Keratinocyte (primary cell): ENCODE measurements at places on chromosomes 5 and 9.

- DNase-seq = no peak
- H3K4me1 ChIP-seq = no peaks in the 10 kb centered on the region
- H3K27ac ChIP-seq = no peak overlapping the region
- peaks cover 6% of the 10 kb centered on the region for H3K36me3 ChIP-seq
These were observed 15.7 kb downstream of the AUH start for GRCh38 chr9:91345978-91346377.

DNA sequence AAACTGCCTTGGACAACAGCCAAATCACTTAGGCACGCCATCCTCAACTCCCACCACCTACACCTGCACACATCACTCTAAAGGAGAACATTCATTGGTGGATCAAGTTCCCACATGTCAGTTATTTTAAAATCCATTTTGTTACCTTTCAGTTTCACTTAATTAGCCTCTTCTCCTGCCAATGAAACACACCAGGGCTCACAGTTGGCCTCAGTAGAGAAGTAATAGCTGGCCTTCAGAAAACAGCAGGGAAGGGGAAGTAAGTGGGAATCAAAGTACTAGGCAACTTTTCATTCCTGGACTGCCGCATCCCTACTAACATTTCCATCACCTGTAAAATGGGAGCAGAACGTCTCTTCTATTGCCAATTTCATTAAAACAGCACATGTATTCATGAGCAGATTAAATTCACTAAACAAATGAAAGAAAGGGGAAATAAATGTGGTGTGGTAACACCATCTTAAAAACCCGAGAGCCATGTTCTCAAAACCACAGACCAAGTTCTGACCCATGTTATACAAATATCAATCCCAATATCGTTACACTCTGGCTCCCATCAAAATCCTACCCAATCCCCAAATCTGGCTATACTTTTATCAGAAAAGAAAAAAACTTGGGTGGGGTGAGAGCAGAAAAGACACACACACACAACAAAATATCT lies 1.7 kb downstream of the SIL1 start:
- H3K36me3 ChIP-seq = peaks cover 3% of the 10 kb centered on the region
- no peak overlapping the region for H3K27ac ChIP-seq
- peaks cover 10% of the 10 kb centered on the region for H3K4me1 ChIP-seq

- H3K27ac ChIP-seq = peak overlapping the region; percentile 52
- peaks cover 6% of the 10 kb centered on the region for H3K4me1 ChIP-seq
- no peak overlapping the region for H3K4me3 ChIP-seq
These were observed 23.2 kb downstream of the SLC46A2 start for GRCh38 chr9:112867275-112867991.

DNA sequence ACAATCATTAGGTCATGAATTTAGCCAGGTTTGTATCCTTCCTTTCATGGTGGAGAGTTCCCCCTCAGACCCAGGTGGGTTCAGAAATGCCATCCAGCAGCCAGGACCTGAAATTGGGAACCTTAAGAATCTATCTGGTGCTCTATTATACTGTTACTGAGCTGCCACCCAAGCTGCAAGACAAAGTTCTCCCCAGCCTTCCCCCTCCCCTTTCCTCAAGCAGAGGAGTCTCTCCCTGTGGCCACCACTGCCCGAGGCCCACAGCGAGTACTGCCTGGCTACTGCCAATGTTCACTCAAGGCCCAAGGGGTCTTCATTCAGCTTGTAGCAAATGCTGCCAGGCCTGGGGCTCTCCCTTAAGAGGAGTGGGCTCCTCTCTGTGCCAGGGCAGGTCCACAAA lies 133.8 kb downstream of the TMEM38B start:
- peaks cover 10% of the 10 kb centered on the region for H3K4me1 ChIP-seq
- H3K36me3 ChIP-seq = no peaks in the 10 kb centered on the region
- no peak for DNase-seq
- H3K27me3 ChIP-seq = no peaks in the 10 kb centered on the region

GRCh38 chr9:92746567-92747458 lies 17.8 kb downstream of the BICD2 start:
- H3K4me1 ChIP-seq = peaks cover 43% of the 10 kb centered on the region
- no peak for DNase-seq
- no peaks in the 10 kb centered on the region for H3K36me3 ChIP-seq
- no peaks in the 10 kb centered on the region for H3K27me3 ChIP-seq

GRCh38 chr9:13628526-13628925 lies 349.0 kb upstream of the MPDZ start:
- H3K4me3 ChIP-seq = no peak overlapping the region
- H3K27me3 ChIP-seq = no peaks in the 10 kb centered on the region
- no peak for DNase-seq
- H3K27ac ChIP-seq = no peak overlapping the region

GRCh38 chr9:113943112-113944009 lies 67.3 kb downstream of the ZNF618 start:
- no peaks in the 10 kb centered on the region for H3K27me3 ChIP-seq
- H3K36me3 ChIP-seq = no peaks in the 10 kb centered on the region
- no peak overlapping the region for H3K27ac ChIP-seq
- no peak for DNase-seq

DNA sequence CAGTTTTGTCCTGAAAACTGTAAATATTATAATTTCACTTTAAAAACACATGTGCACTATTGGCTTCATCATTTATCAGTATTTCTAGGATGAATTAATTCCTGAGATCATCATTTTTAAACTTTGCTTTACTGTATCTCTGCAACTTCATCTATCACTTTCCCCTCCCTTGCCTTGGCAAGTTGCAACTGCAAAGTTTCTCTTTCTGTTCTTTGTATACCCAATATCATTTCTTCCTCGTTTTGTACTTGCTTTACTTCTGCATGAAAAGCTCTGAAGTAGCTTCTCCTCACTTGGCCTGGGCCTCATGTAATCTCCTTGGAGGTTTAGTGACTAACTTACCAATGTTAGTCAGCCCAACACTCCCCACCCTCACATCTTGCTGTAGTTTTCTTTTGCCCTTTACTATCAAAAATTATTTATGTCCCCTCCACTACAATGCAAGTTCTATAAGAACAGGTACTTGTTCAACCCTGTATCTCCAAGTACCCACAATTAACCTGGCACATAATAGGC lies 12.8 kb downstream of the C5orf63 start:
- no peaks in the 10 kb centered on the region for H3K27me3 ChIP-seq
- peaks cover 8% of the 10 kb centered on the region for H3K36me3 ChIP-seq
- no peak overlapping the region for H3K27ac ChIP-seq
- DNase-seq = no peak
- H3K4me3 ChIP-seq = no peak overlapping the region

DNA sequence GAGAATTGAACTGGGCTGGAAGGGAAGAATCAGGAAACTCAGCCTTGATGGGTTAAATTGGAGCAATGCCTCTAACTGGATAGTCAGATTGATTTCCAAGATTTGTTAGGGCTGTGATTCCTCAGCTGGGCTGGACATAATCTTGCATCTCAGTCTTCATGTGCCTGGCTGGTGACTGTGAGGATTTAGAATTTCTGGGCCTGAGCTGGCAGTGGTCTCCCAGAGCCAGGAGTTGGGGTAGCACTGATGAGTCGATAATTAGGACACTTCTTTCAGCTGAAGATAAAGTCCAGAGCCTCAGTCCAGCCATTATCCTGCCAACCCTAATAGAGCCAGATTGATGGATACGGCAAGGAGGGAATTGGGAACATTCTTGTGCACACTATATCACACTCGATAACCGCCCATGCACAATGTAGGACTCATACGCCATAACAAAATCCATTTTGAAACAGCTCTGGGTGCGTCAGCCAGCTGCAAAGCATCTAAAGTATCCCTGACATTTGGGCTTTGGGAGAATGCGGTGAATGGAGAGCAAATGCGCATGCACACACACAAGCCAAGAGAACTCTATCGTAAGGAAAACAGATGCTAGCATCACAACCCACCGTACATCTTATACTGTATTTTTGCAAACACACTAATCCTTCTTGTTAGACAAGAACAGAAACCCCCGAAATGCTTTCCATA lies 405.1 kb upstream of the KLF4 start:
- no peaks in the 10 kb centered on the region for H3K36me3 ChIP-seq
- no peak for DNase-seq
- no peaks in the 10 kb centered on the region for H3K27me3 ChIP-seq
- H3K27ac ChIP-seq = no peak overlapping the region
- H3K4me1 ChIP-seq = no peaks in the 10 kb centered on the region

GRCh38 chr5:138668451-138669380 lies 84.5 kb upstream of the CTNNA1 start:
- H3K36me3 ChIP-seq = no peaks in the 10 kb centered on the region
- H3K4me1 ChIP-seq = peaks cover 23% of the 10 kb centered on the region

- no peaks in the 10 kb centered on the region for H3K27me3 ChIP-seq
- no peak overlapping the region for H3K4me3 ChIP-seq
- H3K36me3 ChIP-seq = no peaks in the 10 kb centered on the region
- H3K4me1 ChIP-seq = no peaks in the 10 kb centered on the region
These were observed 42.8 kb upstream of the PARP8 start for GRCh38 chr5:50623666-50624065.

- H3K27me3 ChIP-seq = no peaks in the 10 kb centered on the region
- no peaks in the 10 kb centered on the region for H3K4me1 ChIP-seq
- no peak overlapping the region for H3K27ac ChIP-seq
- no peak overlapping the region for H3K4me3 ChIP-seq
- no peaks in the 10 kb centered on the region for H3K36me3 ChIP-seq
- no peak for DNase-seq
These were observed 165.0 kb downstream of the FGF1 start for GRCh38 chr5:142520885-142521284.

- H3K27ac ChIP-seq = no peak overlapping the region
- no peaks in the 10 kb centered on the region for H3K36me3 ChIP-seq
- H3K4me3 ChIP-seq = no peak overlapping the region
- no peaks in the 10 kb centered on the region for H3K27me3 ChIP-seq
- H3K4me1 ChIP-seq = no peaks in the 10 kb centered on the region
- DNase-seq = no peak
These were observed 412.8 kb upstream of the IRX4 start for GRCh38 chr5:2295476-2295875.

- DNase-seq = no peak
- no peak overlapping the region for H3K27ac ChIP-seq
- no peaks in the 10 kb centered on the region for H3K36me3 ChIP-seq
- no peaks in the 10 kb centered on the region for H3K4me1 ChIP-seq
These were observed 105.8 kb downstream of the GDA start for GRCh38 chr9:72254901-72255545.

- no peak overlapping the region for H3K27ac ChIP-seq
- DNase-seq = no peak
- H3K4me1 ChIP-seq = no peaks in the 10 kb centered on the region
- no peak overlapping the region for H3K4me3 ChIP-seq
- H3K27me3 ChIP-seq = no peaks in the 10 kb centered on the region
These were observed 47.7 kb upstream of the BOD1 start for GRCh38 chr5:173664154-173664526.

DNA sequence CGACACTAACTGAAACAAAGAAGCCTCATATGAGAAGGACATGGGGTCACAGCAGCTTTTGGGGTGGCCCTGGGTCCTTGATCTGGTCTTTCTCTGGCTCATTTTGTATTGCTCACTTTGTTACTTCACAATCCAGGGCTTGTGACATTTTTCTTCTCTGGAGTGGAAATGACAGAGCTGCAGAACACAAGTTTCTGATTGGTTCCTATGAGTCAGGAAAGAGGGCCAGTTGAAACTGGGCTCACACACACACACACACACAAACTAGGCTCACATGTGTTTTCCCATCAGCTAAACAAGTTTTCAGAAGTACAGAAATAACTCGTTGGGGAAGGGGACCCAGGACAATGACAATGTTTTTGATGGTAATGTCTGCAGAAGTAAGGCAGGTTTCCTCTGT lies 54.3 kb downstream of the TMC1 start:
- no peak overlapping the region for H3K27ac ChIP-seq
- no peaks in the 10 kb centered on the region for H3K27me3 ChIP-seq
- H3K4me1 ChIP-seq = peaks cover 48% of the 10 kb centered on the region
- no peak overlapping the region for H3K4me3 ChIP-seq
- DNase-seq = no peak

- H3K4me1 ChIP-seq = peaks cover 42% of the 10 kb centered on the region
- peak overlapping the region; percentile 87 for H3K27ac ChIP-seq
- H3K27me3 ChIP-seq = no peaks in the 10 kb centered on the region
- H3K36me3 ChIP-seq = peaks cover 16% of the 10 kb centered on the region
These were observed 73.7 kb downstream of the SHB start for GRCh38 chr9:37995348-37995737.

GRCh38 chr5:8391911-8392310 lies 523.0 kb downstream of the MTRR start:
- H3K36me3 ChIP-seq = no peaks in the 10 kb centered on the region
- H3K4me1 ChIP-seq = no peaks in the 10 kb centered on the region
- no peak overlapping the region for H3K27ac ChIP-seq
- no peaks in the 10 kb centered on the region for H3K27me3 ChIP-seq
- H3K4me3 ChIP-seq = no peak overlapping the region

- no peak overlapping the region for H3K27ac ChIP-seq
- H3K36me3 ChIP-seq = no peaks in the 10 kb centered on the region
- H3K4me1 ChIP-seq = peaks cover 15% of the 10 kb centered on the region
These were observed 462.9 kb downstream of the DMRT2 start for GRCh38 chr9:1513105-1513504.

DNA sequence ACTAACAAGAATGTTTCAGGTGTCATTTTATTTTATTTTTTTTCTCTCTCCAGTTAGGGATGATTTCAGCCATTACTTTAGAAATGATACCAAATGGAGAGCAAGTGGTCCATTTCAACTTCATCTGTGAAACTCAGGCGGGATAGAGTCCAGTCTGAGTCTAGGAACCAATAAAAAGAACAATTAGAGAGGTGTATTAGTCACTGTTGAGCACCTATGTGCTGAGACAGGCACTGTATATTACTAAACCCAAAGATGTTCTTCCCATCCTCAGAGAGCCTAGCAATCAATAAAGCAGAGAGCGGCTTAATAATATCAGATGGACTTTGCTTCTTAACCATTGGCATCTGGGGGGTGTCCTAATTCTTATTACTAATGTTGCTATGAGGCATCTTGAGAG lies 410.3 kb upstream of the SLC24A2 start:
- H3K36me3 ChIP-seq = no peaks in the 10 kb centered on the region
- no peak overlapping the region for H3K4me3 ChIP-seq
- no peak overlapping the region for H3K27ac ChIP-seq
- H3K4me1 ChIP-seq = peaks cover 6% of the 10 kb centered on the region
- no peaks in the 10 kb centered on the region for H3K27me3 ChIP-seq

GRCh38 chr9:132879457-132880323 lies 992 bp downstream of the SPACA9 start:
- peaks cover 9% of the 10 kb centered on the region for H3K4me1 ChIP-seq
- no peaks in the 10 kb centered on the region for H3K36me3 ChIP-seq
- no peak for DNase-seq
- peak overlapping the region; percentile 25 for H3K4me3 ChIP-seq
- H3K27me3 ChIP-seq = no peaks in the 10 kb centered on the region

DNA sequence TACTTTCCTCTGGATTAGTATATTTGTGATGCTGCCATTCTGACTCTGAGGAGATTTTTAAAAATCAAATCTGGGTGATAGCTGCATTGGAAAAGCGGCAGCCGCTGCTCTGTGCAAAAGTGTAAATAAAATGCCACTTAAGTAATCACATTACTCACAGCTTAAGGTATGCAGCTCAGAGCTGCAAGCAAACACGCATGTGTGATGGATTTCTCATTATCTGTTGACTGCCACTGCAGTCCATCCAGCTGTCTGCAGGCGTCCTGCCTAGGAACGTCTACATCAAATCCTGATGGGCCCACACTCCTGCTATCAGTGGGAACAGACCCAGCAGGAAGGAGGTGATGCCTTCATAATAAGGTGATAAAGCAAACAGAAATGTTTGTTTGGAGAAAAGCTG lies 216.9 kb downstream of the SPOCK1 start:
- no peak overlapping the region for H3K27ac ChIP-seq
- H3K4me1 ChIP-seq = no peaks in the 10 kb centered on the region
- H3K27me3 ChIP-seq = no peaks in the 10 kb centered on the region
- no peak overlapping the region for H3K4me3 ChIP-seq
- no peaks in the 10 kb centered on the region for H3K36me3 ChIP-seq
- DNase-seq = no peak

- H3K27ac ChIP-seq = no peak overlapping the region
- peaks cover 4% of the 10 kb centered on the region for H3K4me1 ChIP-seq
- no peaks in the 10 kb centered on the region for H3K27me3 ChIP-seq
- DNase-seq = no peak
- H3K36me3 ChIP-seq = peaks cover 72% of the 10 kb centered on the region
These were observed 18.3 kb downstream of the TNIP1 start for GRCh38 chr5:151062405-151063141.
